Activated naive CD8-positive, alpha-beta T cell treated with anti-CD3 and anti-CD28 coated beads, Interleukin-2, amount 50 U/mL, for 16 hours (primary cell): ENCODE measurements at places on chromosomes 2 and 18.

GRCh38 chr2:54084600-54084999, 30.8 kb upstream of the ACYP2 start:
- no peak for DNase-seq

GRCh38 chr2:235723811-235724465, 230.1 kb downstream of the AGAP1 start:
- DNase-seq: no peak

- no peak for DNase-seq
Observed at GRCh38 chr2:15275346-15275745, 285.8 kb downstream of the NBAS start.

DNA sequence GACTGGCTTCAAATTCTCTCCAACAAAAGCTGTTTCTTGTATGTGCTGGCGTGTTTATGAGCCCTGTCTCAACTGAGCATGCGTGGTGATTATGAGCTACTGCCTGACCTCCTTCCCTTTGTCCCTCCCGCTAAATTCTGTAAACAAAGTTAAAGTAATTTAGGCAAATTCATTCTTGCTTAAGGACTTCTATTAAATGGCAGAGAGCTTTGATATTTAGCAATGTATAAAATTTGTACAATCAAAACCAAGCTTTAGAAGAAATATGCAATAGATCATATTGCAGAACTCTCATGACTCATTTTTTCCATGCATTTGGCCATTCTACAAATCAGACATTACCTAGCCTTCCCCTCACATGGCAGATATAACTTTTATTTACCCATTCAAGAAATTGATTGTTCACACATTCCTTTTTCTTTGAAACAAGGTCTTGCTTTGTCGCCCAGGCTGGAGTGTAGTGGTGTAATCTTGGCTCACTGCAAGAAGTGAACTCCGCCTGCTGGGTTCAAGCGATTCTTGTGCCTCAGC, 18.2 kb downstream of the IGFBP2 start:
- DNase-seq: no peak

- DNase-seq: no peak
Observed at GRCh38 chr2:141791521-141791920, 339.3 kb downstream of the LRP1B start.

DNA sequence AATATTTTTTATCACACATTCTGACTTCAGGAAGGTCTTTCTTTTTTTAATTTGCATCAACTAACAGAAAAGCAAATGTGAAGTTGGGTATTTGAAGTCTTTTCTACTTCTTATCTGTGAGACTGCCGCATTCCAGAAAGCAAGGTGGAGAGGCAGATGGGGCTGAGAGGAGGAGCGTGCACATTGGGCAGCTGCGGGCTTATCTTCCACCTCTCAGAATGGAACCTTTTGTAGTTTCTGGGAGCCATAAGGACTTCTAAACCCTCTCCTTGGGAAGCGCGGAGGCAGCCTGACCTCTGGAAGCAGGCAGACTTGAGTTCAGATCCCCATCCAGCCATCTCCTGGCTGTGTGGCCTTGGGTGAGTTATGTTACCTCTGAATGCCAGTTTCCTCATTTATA, 3.9 kb downstream of the MAPRE3 start:
- DNase-seq: no peak

- no peak for DNase-seq
Observed at GRCh38 chr2:113141451-113141850, 14.1 kb downstream of the IL1RN start.
